ENCODE measurements at places on chromosomes 6 and 20.

GRCh38 chr6:38064431-38064830 is 244.9 kb downstream of the ZFAND3 start:
- no peak for DNase-seq

GRCh38 chr20:38863024-38863851 is 57.7 kb downstream of the PPP1R16B start:
- no peak for DNase-seq

DNA sequence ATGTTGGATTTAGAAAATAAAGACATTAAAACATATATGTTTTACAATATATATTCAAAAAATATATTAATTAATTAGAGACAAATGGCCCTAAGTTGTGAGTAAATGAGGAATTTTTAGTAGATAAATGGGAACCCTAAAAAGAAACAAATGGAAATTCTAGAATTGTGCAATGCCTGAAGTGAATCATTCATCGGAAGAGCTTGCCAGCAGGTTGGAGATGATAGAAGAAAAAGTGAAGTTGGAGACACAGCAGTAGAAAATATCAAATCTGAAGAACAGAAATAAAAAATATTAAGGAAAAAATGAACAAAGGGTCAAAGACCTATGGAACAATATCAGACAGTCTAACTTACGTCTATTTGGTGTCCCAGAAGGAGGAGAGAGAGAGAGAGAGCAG is 109.4 kb upstream of the NEDD9 start:
- DNase-seq, result no peak

DNA sequence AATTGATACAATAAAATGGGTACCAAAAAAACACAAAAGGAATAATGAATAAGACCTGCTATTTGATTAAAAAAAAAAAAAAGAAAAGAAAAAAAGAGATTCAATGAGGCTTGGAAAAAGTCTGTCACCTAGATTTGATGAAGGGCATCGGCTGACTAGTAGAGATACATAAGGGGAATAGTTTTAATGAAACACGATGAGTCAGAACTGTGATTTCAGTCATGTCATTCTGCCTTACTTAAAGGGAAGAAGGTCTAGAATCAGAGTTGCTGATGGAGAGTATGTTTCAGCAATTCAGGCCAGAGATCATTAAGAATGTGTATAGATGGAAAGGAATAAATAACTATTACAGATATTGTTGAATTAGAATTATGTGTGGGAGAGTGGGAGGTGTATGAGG is 565.9 kb upstream of the RNF217 start:
- DNase-seq, result no peak

GRCh38 chr6:33417128-33417902 is 592 bp downstream of the CUTA start:
- DNase-seq, result no peak

GRCh38 chr6:20180935-20181334 is 31.3 kb downstream of the MBOAT1 start:
- no peak for DNase-seq

DNA sequence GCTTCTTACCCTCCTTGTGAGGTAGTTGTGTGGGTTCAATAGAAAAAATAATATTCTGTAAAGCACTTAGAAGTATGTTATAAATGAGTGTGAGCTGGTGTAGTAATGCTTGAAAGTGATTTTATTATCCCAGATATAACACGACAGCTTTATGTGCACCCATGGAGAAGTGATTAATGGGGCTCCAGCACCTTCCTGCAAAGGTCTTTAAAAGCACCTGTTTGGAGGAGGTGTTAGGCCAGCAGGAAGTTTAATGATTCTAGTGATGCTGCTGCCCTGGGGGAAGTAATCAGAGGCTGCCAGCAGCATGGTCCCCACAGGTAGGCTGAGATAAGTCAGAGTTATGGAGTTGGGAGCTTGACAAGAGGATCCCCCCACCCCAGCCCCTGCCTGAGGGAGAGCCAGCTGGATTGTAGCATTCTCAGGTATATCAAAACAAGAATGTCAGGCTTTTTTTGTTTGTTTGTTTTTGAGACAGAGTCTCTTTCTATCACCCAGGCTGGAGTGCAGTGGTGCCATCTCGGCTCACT is 166.3 kb downstream of the PHACTR1 start:
- DNase-seq, result no peak

- no peak for DNase-seq
Measured at GRCh38 chr6:109174916-109175315, 79.6 kb downstream of the CEP57L1 start.

Data from hindlimb muscle (tissue), 1 donor.